ENCODE measurements at places on chromosomes 3 and 15.

DNA sequence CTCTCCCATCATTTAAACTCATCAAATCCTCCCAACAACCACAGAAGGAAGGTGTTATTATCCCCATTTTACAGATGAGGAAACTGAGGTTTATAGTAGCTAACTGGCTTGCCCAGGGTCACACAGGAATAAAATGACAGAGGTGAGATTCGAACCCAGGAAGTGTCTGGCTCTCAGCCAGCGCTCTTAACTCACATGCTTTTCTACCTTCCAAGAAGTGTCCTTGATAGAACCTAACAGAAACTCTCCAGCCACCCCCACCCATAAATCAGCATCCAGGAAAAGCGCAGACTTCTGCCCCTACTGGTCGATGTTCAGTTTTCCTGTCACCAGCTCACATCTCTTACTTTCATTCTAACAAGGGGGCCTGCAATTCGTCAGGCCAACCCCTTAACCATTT lies 51.7 kb downstream of the SPATA12 start:
- no peak for DNase-seq

DNA sequence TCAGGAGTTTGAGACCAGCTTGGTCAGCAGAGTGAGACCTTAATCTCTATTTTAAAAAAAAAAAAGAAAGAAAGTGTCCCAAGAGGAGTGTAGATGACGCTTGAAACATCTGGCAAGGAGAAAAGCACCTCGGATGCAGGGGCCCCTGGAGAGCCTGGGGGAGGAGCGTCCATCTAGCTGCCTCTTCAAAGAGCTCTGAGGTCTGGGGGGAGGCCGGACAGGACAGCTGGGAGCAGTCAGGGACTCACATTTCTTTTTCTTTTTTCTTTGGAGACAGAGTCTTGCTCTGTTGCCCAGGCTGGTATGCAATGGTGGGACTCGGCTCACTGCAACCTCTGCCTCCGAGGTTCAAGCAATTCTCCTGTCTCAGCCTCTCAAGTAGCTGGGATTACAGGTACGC lies 3.3 kb upstream of the IDH2 start:
- no peak for DNase-seq

DNA sequence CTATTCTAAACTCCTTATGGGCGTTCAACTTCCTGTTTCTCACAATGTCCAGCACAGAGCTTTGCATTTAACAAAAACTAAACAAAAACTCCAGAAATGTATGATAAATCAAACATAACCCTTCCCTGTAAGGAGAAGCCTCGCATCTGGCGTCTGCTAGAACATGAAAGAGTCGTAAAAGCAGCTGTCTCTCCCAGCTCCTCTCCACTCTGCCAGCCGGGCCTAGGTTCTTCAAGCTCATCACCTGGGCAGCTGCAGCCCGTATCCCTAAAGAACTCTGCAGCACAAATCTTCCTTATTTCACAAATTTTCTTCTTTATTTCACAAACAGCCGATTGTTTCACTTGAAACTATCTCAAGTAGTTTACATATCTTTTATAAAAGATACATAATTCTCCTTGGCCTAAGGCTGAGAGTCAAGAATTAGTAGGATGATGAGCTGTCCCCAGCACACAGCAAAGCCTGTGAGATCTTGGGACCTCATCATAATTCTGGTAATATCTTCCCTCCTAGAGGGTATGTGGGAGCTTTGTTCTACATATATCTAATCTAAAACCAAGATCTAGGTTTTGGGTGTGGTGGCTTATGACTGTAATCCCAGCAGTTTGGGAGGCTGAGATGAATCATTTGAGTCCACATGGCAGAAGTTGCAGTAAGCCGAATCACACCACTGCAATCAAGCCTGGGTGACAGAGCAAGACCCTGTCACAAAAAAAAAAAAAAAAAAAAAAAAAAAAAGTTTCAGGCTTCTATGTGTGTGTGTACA lies 35.3 kb downstream of the ANXA2 start:
- DNase-seq, result peak; percentile 44

DNA sequence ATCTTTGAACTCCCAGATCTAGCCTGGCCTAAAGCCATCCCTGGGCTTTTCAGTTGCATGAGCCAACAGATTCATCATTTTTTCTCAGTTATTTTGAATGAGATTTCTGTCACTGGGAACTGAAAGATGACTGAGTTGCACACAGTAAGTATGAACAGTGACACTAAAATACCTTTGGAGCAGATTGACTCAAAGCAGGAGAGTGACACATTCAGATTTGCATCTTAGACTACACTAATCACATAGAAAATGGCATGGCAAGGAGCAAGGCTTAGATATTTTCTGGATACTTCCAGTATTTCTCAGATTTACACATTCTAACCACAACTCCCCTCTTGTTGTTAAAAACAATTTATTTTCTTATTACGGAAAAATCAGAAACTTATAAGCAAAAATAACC lies 32.8 kb downstream of the SEC62 start:
- DNase-seq, result no peak

- DNase-seq, result no peak
Observed at GRCh38 chr15:69469467-69470201, 17.0 kb downstream of the RPLP1 start.

DNA sequence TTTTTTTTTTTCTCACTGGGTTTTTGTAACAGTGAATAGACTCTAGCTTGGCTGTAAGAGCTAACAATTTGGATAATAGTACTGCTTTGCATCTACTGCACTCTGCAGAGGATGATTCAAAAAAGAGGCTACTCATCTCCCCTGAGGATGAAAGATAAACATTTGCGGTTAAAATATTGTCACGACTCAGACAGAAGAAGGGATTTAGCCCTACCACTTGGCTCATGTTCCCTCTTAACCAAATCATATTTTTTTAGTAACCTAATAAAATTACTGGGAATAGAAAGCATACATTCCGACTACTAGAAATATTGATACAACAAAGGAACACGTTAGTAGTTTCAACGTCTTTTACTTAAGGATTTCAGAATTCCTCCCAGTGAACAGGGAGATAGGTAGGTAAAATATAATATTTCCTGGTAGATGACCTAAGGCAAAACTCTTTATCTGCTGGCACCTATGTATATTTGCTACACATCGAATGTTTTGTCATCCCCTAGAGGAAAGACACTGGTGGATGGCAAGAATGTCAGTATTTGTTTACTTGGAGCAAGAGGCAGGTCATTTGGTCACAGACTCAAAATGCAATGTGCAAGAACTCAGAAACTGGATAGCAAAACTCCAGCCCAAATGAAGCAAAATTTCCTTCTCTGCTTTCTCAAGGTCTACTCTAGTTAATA lies 110.8 kb downstream of the GREM1 start:
- no peak for DNase-seq

- no peak for DNase-seq
Observed at GRCh38 chr3:142542054-142542453, 36.5 kb downstream of the ATR start.

DNA sequence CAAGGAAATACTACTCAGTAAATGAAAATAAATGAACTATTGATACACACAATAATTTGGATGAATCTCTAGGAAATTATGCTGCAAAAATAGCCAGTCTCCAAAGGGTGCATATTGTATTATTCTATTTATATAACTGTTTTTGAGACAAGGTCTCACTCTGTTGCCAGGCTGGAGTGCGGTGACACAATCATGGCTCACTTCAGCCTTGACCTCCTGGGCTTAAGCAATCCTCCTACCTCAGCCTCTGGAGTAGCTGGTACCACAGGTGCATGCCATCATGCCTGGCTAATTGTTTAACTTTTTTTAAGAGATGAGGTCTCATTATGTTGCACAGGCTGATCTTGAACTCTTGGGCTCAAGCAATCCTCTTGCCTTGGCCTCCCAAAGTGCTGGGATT lies 12.5 kb downstream of the KLHDC8B start:
- DNase-seq, result peak; percentile 25

DNA sequence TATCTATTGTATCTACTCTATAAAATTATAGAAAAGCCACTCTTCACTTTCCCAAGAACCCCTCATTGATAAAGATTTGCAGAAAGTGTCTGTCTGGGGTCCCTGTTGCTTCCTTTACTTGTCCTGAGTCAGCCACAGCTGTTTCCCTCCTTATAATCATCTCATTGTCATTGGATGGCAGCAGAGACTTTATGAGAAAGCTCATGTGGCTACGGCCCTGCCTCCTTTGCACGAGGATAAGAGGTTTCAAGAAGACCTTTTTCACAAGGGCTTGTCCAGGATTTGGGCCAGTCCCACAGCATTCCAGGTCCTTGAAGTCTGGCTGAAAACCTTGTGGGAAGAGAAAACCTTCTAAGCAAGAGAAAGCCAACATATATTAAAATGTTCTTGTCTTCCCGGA lies 41.9 kb upstream of the THBS1 start:
- no peak for DNase-seq

DNA sequence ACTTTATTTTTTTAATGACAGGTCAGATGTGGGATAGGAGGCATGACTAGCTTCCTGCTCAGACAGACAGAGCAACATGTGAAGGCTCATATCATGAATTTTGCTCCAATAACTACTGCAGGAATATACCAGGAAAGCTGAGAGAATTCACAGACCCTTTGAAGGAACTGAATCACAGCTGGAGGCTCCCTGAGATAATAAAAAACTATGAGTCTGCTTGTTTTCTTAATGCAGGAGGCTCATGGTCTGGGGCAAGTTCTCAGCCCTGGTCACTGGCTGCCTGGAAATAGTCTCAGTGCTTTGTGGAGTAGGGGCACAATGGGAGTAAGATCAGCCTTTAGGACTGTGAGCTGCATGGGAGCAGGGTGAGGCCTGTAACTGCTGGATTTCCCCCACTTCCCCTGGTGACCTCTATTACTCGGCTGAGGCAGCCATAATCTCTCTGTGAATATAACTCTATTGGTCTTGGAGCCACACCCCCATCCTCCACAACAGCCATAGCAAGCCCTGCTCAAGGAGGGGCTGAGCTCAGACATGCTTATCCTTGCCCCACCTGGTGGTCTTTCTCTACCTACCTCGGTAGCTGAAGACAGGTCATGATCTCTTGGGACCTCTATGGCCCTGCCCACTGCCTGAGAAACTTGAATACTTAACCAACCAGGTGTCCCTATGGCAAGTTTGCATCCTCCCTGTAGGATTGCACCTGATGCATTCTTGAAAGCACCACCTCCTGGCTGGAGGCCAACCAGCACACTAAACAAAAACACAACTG lies 281.6 kb upstream of the TMCO5A start:
- no peak for DNase-seq

DNA sequence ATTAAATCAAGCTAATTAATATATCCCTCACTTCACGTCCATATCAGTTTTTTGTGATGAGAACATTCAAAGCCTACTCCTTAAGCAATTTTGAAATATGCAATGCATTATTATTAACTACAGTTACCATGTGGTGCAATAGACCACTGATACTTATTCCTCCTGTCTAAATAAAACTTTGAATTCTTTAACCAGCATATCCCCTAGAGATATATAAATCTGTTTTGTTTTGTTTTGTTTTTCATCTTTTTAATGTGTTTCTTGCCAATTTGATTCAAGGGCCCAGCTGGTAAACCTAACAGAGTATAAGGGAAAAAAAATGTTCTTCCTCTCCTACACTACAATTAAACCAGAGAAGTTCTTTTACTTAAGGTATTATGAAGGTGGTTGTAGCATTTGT lies 524.2 kb downstream of the NAALADL2 start:
- no peak for DNase-seq

GRCh38 chr15:59696332-59696731 lies 7.2 kb upstream of the BNIP2 start:
- no peak for DNase-seq

DNA sequence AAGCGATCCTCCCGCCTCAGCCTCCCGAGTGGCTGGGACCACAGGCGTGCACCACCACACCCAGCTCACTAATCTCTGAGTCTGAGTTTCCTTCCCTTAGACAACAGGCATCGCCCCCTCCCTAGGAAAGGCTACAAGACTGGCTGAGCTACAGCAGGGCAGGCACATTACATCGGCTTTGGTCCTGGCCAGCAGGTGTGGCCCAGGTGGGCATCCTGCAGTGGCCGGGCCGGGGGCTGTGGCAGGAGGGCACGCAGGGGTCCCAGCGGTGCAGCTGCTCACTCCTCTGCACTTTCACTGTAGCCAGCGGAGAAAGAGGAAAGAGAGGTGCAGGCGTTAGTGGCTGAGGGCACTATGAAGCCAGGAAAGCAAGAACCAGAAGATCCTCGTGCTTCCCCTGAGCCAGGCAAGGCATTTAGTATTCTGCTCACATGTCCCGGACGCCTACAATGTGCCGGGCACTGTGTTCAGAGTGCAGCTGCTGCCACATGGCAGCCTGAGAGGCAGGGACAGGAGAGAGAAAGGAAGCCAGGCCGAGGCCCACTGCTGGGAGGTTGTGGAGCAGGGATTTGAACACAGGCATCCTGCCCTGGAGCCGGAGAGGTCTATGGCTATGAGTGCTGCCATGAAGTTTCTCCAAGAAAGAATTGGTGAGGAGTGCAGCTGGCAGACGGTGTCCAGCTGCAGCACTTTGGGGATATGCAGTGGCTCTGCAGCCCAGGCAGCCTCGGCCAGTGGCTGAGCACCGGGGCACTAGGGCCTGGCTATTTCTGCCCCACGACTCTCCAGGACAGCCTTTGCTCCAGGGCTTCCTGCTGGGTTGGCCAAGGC lies 22.3 kb downstream of the GRIP2 start:
- no peak for DNase-seq

DNA sequence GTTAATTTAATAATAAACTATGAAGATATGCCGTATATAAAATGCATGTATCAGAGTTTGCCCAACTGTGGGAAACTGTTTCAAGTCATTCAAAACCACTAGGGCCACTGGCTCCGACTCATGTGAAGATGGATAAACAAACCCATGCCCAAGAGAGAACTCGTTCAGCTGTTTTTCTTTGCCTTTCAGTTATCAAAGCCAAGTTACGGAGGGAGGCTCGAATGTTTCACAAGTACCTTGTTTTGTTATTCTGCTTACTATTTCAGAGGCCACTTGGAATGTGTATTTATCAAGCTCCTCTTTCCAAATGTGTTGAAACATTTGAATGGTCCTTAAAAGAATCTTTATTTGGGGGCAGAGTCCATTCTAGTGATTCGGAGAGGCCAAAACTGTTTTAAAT lies 82.1 kb downstream of the DUT start:
- peak; percentile 18 for DNase-seq

- peak; percentile 47 for DNase-seq
Observed at GRCh38 chr15:93829115-93829870, 402.1 kb upstream of the MCTP2 start.

DNA sequence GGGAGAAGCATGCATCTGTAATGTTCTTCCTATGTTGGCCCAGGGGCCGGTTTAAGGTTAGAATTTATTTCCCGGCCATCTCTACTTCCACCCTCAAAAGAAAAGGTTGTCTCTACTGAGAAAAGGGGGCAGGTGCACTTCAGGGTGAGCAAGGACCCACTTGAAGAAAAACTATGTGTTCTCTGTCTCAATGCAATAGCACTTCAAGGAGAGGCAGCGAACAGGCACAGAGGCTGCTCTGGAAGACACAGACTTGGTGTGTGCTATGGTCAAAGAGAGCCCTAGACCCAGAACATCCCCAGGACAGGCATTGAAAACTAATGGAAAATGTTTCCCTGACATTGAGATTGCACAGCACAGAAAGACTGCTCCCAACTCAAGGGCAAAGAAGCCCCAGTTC lies 7.6 kb downstream of the MINDY4B start:
- no peak for DNase-seq
